NCI-H1436 treated with DMSO at 0.1 percent for 48 hours (cell line): ENCODE measurements at places on chromosomes 11 and 22.

DNA sequence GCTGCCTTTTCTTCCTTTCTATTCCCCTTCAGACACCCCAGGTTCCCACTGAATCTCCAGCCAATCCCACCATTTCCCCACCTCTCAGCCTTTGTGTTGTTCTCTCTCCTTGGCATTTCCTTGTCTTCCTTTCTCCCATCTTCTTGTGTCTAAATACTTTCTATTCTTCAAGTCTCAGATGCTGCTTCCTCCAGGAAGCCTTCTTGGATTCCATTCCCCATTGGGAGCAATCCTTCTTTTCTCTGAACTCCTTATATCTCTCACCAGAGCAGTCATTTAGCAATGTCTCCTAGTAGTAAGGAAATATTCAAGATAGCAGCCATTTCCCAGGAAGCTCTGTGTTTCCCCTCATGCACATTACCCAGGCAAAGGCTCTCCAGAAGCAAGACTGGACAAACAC lies 15.4 kb downstream of the YPEL4 start:
- no peak for DNase-seq

GRCh38 chr11:83158965-83159901 lies 2.3 kb downstream of the PCF11 start:
- DNase-seq = no peak

DNA sequence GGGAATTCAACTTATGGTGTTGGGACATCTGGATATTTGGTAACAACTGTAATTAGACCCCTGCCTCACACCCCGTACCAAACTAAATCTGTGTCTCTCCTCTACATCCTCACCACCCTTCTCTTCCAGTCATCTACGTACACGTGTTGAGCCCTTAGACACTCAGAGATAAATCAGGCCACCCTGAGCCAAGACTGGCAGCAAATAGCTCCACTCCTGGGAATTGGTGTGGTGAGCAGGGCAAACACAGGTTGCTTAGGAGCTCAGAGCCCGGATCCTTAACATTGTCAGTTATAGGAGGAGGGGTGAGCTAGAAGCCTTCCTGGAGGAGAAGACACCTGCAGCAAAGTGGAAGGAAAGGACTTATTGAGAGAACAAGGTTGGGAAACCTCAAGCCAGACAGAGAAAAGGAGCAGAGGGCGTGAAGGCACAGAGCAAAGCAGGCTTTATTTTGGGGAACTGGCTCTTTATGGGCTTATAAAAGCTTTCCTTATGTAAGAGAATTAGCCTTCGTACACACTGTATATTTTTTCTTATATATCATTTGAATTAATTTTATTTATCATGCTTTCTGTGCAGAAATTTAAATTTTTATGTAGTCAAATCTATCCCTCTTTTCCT lies 36.9 kb upstream of the KLHL35 start:
- peak; percentile 55 for DNase-seq

GRCh38 chr11:69295079-69295994 lies 1.4 kb downstream of the MYEOV start:
- DNase-seq = no peak

- no peak for DNase-seq
These were observed 27.9 kb downstream of the GNAZ start for GRCh38 chr22:23098230-23098705.

DNA sequence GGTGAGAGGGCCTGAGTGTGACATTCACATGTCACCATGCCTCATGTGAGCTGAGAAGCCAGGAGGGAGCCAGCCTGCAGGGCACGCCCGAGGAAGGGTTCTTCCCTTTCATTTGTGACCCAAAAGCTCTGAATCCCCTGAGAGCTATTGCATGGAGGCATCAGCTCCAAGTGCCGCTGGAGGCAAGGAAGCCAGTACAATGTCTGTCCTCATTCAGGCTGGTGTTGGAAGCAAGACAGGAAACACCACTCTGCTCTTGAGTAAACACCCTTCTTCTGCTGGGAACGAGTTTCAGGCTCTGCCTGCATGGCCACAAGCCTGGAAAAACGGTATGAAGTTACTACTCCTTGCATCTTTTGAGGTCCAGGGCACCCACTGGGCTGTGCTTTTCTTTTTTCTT lies 83.8 kb upstream of the LARGE1 start:
- no peak for DNase-seq

- DNase-seq = no peak
These were observed 494.6 kb upstream of the LRRC4C start for GRCh38 chr11:41954034-41954433.

GRCh38 chr22:42889304-42889703 lies 32.2 kb upstream of the ARFGAP3 start:
- no peak for DNase-seq

GRCh38 chr22:30885001-30885366 lies 83.6 kb downstream of the MORC2 start:
- DNase-seq = no peak

- no peak for DNase-seq
These were observed 160.5 kb upstream of the GRK3 start for GRCh38 chr22:25403811-25404471.

GRCh38 chr11:125053167-125053566 lies 9.9 kb upstream of the SLC37A2 start:
- DNase-seq = no peak

GRCh38 chr11:126543691-126544090 lies 188.2 kb downstream of the ST3GAL4 start:
- DNase-seq = no peak

GRCh38 chr11:108871152-108871551 lies 206.3 kb downstream of the DDX10 start:
- DNase-seq = no peak

DNA sequence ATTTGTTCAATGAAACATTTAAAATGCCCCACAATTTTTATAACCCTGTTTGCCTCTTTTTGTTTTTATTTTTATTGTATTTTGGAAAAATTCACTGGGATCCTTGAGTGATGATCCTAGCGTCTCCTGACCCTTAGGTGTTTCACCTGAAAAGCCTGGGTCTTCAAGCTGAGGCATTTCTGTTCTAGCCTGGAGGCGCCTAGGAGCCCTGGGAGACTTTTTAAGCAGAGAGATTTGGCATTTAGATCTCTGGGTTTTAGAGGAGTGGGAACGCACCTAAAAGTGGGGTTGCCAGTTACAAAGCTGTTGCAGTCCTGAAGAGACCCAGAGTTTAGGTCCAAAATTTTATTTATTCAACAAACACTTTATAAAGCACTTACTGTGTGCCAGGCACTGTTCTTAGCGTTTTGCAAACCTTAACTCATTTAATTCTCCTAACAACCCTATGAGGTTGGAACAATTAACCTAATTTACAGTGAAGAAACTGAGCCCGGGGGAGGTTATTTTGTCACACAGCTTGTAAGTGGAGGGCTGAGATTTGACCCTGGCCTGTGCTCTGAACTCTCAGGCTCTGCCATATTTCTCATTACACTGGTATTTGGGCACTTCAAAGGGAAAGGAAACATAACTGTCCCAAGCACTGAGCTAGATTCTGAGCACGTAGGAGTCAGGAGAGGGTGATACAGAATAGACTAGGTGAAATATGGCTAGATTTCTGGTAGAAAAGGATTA lies 834 bp upstream of the FADS1 start:
- DNase-seq = no peak

DNA sequence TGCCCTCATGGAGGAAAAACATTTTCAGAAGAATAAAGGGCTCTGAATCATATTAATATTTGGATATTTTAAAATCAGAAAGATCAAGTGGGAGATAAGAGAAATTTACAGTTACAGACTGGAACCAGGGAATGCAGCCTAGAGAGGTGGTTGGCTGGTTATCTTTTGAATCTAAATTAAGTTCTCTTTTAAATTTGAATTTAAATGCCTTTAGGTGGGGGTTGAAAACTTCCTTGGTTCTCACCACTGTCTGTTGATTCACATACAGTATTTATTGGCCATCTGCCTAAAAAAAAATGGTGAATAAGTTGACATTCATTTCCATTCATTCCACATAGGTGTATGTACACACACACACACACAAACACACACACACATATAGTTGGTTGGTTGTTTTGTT lies 35.7 kb upstream of the PTPRJ start:
- DNase-seq = no peak

GRCh38 chr11:62930157-62930556 lies 9.0 kb upstream of the CHRM1 start:
- no peak for DNase-seq

- no peak for DNase-seq
These were observed 52.4 kb downstream of the MIAT start for GRCh38 chr22:26709617-26710390.

GRCh38 chr22:28750471-28750881 lies 8.6 kb downstream of the HSCB start:
- no peak for DNase-seq

GRCh38 chr11:119482521-119483011 lies 59.6 kb upstream of the THY1 start:
- DNase-seq = no peak

DNA sequence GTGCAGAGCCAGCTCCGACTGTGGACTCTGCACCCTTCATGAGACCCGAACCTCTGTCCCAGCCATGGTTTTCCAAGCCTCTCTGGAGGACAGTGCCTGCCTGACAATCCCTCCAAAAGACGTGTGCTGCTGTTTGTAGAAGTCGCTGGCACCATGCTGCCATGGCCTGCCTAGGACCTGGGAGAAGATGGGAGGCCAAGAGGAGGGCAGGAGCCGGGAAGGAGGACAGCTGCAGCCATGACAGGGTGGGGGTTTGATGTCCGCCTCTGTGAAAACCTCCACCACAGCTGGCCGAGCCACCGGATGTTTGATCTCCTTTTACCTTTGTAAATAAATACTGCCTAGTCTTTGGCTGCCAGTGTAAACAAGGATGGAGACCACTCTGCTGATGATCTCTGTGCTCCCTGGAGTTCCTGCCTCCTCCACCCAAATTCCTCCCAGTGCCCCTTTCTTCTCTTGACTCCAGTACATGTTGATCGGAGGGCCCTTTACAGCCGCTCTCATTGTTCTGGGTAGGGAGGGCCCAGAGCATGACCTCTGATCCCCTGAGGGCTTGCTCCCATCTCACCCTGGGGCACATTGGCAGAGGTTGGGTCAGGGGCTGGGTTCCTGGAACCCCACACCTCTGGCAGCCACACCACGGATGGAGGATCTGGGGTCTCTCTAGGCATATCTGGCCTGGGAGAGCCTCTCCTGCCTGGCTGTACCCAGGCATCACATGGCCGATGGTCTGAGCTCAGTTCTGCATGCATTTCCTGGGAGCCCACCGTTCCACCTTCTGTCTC lies 66.9 kb downstream of the BCR start:
- no peak for DNase-seq

- DNase-seq = no peak
These were observed 13.4 kb downstream of the TSSC4 start for GRCh38 chr11:2413742-2414579.

- DNase-seq = peak; percentile 24
These were observed at the start of gene CDKN1C for GRCh38 chr11:2885678-2886081. Gene CDKN1C (minus strand): TSS chr11:2885775. CDS start chr11:2885456, 319 bp downstream.

DNA sequence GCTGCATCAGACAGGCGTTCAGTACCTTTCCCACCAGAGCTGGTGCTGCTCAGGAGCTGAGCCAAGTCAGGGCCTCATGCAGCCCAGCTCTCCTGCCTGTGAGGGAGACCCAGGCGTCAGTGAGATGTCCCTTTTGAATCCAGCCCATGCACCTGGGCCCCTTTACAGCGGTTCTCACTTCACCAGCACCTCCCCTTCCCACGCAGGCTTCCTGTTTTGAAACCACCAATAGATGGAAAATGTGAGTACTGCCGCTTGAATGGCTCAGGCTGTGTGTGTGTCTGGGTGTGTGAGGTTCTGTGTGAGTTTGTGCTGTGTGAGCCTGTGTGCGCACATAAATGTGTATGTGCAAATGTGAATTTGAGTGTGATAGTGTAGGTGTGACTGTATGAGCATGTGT lies 88.4 kb downstream of the UBASH3B start:
- no peak for DNase-seq

DNA sequence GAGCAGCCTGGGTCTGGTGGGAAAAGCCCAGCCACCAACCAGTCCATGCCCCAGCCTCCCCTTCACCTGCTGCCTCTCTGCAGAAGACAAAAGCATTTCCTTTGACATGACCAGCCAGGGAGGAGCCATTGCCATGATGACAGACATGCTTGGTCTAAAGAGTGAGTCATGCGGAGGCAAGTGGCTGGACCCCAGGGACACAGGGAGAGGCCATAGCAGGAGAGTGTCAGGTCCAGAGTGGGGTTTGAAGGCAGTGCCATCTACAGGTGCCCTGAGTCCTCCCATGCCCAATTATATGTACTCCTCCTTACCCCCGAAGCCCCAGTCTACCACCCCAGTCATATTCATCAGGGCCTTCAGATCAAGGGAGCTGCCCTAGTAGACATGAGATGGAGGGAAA lies 67.4 kb downstream of the SCN3B start:
- no peak for DNase-seq

DNA sequence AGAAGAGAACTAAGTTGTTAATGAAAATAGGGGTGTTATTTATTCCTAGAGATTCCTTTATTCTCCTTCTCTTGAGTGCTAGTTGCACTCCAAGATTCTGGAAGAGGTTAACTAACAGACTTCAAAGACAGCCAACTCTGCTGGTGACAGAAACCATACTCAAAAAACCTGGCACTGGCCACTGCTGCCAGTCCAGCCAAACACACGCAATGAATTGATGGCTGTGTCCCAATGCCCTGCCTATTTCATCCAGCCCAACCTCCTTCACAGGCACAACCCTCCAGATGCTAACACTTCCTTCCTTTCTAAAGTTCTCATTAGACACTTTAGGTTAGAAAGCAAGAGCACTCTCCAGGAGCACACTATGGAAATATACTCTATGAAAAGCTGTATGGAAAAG lies 150.8 kb upstream of the C11orf58 start:
- DNase-seq = no peak

- no peak for DNase-seq
These were observed 14.5 kb downstream of the DEAF1 start for GRCh38 chr11:680476-680875.
